ENCODE measurements at places on chromosomes 7 and 10.
A peak's percentile ranks its signal among the peaks of the same experiment; 100 is the strongest.

GRCh38 chr10:93576888-93577287 lies 10.4 kb downstream of the FFAR4 start:
- no peak for DNase-seq

- no peak for DNase-seq
Observed at GRCh38 chr7:480531-481218, 39.0 kb downstream of the PDGFA start.

GRCh38 chr7:32279500-32279899 lies 209.3 kb upstream of the PDE1C start:
- no peak for DNase-seq

DNA sequence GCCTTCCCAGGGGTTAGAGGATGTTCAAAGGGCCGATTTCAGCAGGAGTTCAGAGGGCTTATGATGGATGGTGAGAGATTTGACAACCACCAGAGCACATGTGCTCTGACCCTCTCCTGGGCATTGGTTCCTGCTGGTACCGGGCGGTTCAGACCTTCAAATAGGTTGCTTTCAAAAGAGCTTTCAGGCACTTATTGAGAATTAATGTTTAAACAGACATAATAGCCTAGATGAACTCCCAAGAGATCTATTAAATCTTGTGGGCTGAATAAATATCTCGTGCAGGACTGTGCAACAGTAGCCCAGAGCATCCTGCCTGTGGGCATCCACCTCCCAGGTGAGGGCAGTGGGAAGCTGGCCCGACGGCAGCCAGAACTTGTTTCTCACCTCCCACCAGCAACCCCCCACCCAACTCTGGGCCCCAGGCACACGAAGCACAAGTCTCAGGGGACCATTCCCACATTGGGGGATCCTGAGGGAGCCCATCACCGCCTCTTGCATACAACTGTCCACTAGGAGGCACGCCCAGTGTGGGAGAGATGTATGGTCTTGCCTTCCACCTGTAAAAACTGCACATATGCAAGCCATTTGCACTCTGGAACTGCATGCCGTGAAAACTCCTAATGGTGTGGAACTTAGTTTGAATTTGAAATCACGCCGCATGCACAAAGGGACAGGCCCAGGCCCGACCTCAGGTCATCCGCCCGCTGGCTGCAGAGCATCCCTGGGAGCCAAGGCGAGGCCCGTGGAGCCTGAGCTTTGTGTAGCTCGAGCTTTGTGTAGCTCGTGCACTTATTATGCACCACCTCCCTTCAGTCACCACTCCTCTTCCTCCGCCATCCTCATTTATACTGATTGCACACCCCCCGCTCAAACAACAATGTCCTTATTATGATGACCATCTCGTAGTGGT lies 147.8 kb downstream of the ADCY1 start:
- no peak for DNase-seq

DNA sequence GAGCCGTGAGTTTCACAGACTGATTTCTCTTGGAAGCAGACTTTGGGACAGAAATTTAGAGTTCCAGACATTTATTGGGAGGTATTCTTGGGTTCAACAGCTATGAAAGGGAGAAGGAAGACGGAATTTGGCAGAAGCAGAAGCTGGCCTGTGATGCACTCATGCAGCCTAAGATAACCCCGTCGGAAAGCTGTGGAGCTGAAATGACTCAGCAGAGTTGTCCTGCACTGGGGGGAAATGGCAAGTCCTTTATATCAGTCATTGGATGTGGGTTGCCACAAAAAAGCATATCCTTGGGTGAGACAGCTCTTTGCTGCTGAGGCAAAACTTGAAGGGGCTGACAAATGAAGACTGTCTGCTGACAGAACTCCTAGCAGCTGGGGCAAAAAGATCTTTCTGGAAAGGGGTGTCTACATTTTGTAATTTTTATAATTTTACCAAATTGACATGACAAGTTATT lies 11.5 kb upstream of the MICU1 start:
- DNase-seq, result no peak

DNA sequence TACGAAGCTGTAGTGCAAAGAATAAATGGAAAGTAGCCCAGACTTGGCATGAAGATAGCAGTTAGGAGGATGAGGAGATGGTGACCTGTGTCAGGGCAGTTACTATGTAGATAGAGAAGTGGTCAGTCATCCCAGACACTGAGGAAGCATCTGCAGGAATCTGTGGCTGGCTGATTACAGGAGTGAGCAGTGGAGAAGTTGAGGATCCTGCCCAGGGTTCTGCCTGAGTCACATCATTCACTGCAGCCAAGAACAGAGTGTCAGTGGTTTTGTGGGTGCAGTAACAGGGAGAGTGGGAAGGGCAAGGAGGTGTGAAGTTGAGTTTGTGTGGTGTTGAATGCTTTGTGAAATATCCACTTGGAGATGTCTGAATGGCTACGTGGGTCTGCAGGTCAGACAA lies 676.4 kb upstream of the NRP1 start:
- DNase-seq, result no peak

DNA sequence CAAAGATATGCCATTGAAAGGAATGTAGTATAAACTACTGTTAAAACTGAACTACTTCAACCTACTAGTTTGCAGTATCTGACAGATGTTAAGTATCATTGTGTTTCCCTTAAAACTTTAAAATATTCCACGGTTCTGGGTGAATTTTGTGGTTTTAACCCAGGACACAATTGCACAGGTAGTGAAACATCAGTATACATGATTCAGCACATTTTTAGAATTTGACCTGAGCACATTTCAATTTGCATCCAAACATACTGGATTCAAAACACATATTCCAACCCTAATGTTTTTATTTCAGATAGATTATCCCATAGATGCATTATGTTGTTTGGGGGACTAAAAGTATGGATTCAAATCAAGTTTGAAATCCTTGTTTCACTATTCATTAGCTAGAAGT lies 129.9 kb upstream of the ZNF804B start:
- no peak for DNase-seq

DNA sequence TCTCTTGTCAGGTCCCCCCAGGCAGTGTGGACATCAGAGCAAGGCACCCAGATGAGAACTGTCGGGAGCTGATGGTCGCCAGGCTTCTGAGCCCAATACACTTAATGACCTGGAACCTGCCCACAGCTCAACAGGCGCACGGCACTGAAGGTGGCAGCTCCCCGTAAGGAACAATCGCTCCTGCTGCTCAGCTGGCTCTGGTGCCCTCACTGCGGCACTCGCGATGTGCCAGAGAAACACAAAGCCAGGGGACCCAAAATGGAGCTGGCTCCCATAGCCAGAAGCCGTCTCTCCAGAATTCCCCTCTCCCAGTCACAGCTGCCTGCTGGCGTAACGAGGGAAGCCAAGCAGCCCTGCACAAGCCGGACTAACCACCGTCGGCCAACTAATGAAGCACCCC lies 6.3 kb downstream of the CALN1 start:
- DNase-seq, result no peak

DNA sequence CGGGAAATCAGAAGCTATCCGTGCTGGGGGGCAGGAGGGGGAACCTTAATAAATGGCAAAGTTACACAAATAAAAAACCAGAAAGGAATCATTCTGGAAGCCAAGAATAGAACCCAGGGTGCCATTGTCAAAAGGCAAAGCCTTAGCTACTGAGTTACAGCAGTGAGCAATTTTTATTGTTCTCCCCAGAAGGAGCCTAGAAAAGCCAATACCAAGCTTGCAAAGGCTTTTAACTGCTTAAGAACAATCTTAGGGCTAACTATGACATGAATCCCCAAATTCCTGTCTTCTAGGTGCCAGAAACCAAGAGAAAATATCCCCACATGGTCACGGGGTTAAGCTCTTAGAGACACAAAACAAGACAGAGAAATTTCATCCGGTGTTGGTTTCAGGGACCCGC lies 482.7 kb downstream of the CCSER2 start:
- DNase-seq, result no peak

- no peak for DNase-seq
Observed at GRCh38 chr10:92729886-92730285, 40.1 kb downstream of the HHEX start.

DNA sequence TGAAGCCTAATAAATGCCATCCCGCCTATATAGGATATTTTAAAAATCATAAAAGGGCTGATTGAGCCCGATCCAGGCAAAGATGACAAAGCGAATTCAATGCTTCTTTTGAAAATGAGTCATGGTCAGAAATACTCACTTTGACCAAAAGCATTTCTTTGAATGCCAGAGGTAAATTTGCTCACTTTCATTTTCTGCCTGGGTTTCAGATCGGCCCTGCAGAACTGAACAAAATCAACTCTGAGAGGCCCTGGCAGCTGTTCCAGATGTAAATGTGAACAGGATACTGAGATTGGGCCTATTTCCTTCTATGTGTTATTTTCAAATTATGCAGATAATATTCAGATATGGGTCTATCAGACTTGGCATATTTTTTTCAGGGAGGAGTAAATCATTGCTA lies 114.8 kb upstream of the ARID5B start:
- DNase-seq, result no peak

DNA sequence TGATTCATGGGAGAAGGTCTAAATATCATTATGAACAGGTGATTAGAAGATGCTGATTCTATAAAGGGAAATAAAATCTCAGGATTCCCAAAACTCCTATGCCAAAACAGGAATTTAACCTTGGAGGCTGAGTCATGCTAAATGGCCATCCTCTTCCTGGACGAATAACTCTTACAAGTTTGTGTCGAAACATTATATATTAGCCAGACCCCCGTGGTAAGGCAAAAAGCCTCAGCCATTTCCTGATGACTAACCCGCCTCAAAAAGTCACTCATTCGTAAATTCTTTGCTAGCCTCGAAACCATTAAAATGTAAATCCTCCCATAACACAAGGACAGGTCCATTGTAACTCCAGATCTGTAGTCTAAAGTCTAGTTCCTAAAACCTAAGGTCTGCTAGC lies 32.0 kb downstream of the CUL2 start:
- no peak for DNase-seq

DNA sequence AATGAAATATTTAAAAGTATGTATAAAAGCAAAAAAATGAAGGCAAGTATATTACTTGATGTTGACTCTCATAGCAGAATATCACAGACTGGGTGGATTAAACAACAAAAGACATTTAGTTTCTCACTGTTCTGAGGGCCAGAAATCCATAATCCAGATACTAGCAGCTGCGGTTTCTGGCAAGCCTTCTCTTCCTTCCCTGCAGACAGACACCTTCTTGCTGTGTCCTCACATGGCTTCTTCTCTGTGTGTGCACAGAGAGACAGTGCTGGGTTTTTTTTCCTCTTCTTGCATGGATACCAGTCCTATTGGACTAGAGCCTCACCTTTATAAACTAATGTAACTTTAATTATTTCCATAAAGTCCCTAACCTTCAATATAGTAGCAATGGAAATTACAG lies 127.9 kb upstream of the AKR1E2 start:
- DNase-seq, result no peak

GRCh38 chr7:139095194-139095659 lies 14.3 kb downstream of the ZC3HAV1 start:
- no peak for DNase-seq

DNA sequence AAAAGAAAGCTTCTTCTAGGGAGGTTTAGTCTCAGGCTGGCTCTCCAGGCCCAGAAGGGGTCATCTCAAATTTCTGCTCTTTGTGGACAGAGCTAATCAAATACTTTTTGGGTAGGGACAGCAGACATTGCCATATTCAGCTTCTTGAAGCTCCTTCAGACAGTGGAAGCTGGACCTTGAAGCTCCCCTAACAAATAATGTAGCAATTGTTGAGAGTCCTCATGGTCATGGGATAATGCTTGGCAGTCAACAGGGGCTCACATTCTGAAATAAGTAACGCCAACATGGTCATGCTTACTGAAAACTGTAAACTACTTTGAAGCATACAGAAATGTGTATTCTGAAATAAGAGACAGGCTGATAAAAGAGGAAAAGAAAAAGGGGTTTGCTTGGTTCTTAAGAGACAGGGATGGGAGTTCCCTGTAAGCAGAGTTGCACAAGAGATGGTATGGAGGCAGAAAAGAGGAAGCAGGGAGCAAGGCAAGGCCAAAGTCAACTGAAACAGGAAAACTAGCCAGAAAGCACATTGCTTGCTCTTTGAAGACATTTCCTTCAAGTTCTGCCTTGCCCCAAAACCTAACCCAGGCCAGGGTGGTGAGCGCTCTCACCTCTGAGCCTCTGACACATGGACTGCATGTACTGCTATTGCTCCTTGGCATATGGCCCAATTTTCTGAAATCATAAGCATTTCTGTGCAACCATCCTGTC lies 53.1 kb upstream of the KMT2E start:
- no peak for DNase-seq

GRCh38 chr7:88396948-88397322 lies 90.2 kb upstream of the STEAP4 start:
- no peak for DNase-seq

DNA sequence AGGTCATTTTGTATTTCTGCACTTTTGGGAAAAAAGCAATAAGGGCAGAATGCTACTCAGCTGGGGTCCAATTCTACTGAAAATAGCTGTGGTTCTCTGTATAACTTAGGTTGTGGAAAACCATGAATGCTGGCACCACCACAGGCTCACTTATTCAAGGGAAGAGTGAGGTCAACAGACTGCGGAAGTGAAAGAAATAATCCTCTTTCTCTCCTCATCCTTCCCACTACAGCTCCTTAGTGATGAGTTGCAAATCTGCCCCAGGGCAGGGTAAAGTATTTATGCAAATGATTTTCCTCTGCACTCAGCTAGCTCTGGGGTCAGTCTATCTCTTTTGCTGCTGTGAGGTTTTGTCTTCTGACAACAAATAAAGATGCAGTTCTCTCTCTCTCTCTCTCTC lies 74.1 kb upstream of the PTPRZ1 start:
- DNase-seq, result peak; percentile 27

GRCh38 chr7:82705517-82706260 lies 262.1 kb upstream of the CACNA2D1 start:
- no peak for DNase-seq

DNA sequence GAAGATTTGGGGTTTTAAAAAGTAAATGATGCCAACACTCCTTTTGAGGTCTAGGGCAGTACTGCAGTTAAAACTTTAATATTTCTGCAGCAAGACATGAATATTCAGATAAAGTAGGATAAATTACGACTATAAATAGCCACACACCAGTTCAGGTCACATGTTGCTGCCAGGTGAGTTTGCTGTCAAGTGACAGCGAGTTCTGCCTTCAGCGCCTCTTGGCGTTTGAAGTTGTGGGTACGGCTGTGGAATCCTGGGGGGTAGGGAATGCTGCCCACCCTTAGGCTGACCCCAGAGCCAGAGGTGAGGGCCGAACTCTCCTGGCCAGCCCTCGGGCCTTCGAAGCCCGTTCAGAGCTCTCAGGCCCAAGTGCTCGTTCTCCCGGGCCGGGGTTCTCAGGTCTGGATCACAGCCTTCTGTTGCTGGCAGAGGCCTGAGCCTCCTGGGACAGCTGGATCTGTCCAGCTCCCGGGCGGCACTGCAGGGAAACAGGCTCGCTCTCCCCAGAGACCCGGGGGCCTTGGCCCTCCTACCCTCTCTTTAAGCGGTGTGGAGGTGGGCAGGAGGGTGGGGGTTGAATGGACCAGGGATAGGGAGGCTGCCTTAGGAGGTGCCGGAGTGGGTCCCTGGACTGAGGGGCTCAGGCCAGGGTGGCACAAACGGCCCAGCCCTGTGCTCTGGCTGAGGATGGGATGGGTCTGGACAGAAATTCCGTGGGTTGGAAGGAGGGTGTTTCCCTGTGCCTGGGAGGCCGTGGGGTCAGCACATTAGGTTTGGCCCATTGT lies 5.4 kb downstream of the BRI3 start:
- DNase-seq, result peak; percentile 77

GRCh38 chr10:108797573-108797972 lies 1125.7 kb downstream of the XPNPEP1 start:
- DNase-seq, result no peak

Data from putamen (tissue), 1 donor.